ENCODE measurements at places on chromosomes 13 and 19.

DNA sequence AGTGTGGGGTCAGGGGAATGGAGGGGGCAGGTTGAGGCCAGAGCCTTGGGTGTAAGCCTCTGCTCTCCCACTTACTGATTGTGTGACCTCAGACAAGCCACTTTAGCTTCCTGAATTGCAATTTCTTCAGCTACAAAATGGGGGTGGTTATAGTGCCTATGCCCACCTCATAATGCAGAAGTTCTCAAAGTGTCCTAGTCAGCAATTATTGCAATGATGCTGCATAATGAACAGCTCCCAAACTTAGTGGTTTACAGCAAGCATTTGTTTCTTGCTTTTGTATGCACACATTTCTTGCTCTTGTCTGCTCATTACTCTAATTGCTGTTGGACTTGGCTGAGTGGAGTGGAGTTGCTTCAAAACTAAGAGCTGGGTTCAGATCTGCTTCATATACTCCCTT is 36.0 kb downstream of the CYP4F22 start:
- no peak for DNase-seq

DNA sequence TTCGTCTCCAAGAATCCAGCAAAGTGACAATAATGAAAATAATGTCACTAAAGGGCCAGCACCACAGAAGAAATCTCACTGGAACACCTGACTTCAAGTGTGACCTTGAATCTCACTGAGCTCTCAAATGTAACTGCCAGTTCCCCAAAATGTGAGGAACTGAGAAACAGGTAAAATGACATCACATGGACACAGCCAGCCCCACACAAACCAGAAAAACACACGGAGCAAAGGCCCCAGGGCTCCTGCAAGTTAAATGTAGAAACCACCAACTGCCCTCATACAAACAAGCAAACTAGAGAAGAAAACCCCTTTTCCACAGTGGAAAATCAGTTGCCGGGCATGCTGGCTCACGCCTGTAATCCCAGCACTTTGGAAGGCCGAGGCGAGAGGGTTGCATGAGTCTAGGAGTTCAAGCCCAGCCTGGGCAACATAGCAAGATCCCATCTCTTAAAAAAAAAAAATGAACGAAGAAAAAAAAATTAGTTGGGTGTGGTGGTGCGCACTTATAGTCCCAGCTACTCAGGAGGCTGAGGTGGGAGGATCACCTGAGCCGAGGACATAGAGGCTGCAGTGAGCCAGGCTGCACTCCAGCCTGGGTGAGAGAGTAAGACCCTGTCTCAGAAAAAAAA is 8.7 kb upstream of the KANK2 start:
- DNase-seq, result no peak

DNA sequence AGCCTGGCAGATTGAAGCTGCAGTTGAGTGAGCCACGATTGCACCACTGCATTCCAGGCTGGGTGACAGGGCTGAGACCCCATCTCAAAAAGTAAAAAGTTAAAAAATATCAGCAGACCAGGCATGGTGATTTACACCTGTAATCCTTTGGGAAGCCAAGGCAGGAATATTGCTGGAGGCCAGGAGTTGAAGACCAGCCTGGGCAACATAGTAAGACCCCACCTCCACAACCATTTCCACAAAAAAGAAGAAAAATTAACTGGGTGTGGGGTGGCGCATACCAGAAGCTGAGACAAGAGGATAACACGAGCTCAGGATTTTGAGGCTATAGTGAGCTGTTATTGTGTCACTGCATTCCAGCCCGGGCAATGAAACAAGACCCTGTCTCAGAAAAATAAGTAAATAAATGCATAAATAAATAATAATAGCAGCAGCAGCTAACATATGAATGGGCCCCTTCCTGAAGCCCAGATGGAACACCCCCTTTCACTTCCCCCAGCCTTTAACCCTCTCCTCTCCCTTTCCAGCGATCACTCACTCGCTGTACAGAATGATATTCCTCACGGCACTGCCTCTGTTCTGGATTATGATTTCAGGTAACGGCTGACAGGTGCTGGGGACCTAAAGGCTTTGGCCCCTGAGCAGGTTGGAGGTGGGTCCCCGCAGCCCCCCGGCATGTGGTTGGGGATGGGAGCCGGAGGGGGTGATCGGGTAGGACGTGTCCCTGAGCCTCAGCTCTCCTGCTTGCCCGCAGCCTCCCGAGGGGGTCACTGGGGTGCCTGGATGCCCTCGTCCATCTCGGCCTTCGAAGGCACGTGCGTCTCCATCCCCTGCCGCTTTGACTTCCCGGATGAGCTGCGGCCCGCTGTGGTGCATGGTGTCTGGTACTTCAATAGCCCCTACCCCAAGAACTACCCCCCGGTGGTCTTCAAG is 3.2 kb downstream of the MAG start:
- no peak for DNase-seq

- peak; percentile 94 for DNase-seq
Observed at GRCh38 chr19:21505459-21506451, at the start of gene ZNF429. TSS of gene ZNF429 (plus strand) at chr19:21505602. CDS start at chr19:21505772, 170 bp downstream.

DNA sequence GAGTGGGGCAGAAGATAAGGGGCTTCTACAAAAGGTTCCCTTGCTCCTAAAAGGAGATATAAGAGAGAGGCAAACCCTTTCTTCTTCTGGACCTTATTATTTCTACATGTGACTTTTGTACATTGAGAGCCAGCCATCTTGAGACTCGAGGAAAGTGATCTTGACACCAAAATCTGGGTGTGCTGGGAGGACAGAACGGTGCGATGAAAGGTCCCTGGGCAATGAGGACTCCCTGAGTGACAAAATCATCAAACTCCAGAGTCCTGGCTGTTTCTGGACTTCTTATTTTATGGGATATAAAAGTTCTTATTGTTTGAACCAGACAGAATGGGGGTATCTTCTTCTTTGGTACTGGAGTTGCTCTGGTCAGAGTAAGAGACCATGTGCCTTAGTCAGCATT is 411.0 kb downstream of the ZNF536 start:
- DNase-seq, result no peak

GRCh38 chr13:50589651-50590054 is 253.8 kb downstream of the DLEU7 start:
- peak; percentile 11 for DNase-seq

DNA sequence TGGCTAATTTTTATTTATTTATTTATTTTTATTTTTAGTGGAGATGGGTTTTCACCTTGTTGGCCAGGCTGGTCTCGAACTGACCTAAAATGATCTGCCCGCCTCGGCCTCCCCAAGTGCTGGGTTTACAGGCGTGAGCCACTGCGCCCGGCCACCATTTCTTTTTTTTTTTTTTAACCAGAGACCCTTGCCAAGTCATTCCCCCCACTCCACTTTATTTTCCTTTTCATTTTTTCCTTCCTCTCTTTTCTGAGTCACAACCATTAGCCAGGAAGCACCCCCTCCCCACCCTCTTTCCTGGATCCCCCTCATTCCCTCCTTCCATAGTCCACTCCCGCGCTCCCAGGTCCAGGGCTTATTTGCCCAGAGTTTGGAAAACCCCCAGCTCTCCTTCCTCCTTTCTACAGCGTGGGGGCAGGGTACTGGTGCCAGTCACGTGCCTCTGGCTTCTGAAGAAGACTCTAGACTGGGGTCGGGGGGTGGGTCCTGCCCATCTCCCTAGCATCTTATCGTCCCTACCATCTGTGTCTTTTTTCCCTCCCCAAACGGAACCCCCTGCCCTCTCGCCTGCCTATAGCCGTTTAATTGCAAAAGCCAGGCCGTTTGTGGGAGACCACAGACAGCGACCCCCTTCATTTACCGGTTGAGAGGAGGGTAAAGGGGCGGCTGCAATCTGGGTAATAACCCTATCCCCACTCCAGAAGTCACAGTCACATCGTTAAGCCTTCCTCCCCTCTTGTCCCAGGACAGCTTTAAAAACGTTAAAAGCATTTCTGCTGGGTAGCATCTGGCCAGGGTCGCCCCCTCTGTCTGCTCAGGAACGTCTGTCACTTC is 1.1 kb upstream of the CALR start:
- peak; percentile 88 for DNase-seq

GRCh38 chr13:70253411-70253810 is 145.2 kb upstream of the KLHL1 start:
- no peak for DNase-seq

DNA sequence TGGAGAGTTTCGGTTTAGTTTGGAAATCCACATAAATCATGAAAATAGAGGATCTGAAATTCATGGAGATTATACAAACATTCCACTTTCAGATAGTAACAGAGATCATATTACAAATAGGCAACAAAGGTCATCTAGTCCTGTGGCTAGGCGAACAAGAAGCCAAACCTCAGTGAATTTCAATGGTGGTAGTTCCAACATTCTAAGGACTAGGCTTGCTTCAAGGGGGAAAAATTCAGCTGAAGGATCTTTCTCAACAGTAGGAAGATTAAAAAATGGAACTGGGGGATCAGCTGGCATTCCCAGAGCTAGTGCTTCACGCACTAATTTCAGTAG is 47.0 kb downstream of the FOXO1 start:
- DNase-seq, result no peak

DNA sequence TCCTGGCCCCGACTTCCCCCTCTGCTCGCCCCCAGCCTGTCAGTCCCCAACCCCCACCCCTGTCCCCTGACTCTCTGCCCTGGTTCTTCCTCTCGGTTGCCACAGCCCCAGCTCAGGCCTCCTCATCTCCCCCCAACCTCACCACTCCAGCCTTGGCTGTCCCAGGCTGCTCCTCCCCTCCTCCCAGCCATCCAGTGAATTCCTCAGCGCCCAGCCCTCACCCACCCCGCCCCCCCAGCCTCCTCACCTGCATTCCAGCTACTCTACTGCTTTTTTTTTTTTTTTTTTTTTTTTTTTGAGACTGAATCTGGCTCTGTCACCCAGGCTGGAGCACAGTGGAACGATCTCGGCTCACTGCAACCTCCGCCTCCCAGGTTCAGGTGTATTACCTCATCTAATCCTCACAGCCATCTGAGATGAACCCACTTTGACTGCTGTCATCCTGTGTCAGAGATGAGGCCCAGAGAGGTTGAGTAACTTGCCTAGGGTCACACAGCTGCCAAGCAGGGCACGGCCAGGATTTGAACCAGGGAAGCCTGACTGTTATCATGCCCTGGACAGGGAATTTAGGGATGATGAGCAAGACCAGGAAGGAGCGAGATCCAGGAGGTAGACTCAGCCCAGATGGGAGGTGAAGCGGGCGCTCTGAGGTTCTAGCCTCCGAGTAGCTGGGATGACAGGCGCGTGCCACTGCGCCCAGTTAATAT is 2.6 kb downstream of the SULT2B1 start:
- no peak for DNase-seq

GRCh38 chr13:90824032-90824431 is 523.5 kb upstream of the MIR17HG start:
- DNase-seq, result no peak

DNA sequence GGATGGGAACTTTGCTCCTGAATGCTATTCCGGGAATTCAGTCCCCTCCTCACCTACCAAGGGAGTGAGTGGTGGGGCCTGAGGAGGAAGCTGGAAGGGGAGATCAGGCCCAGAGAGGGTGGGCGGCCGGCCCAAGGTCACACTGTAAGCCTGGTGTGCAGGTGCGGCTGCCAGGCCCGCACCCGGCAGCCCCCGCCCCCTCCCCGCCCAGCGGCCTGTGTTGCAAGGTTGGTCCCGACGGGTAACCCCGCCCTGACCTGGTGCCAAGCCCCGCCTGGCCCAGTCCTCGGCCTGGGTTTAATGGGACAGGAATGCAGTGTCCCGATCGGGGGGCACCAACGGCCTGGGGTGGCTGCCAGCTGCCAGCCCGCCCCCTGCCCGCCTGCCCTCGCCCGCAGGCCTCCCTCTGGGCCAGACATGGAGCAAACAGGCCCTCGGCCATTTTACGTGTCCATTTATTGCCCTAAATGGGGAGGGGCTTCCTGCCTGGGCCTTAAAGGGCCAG is 5.5 kb downstream of the ZBTB7A start:
- no peak for DNase-seq

DNA sequence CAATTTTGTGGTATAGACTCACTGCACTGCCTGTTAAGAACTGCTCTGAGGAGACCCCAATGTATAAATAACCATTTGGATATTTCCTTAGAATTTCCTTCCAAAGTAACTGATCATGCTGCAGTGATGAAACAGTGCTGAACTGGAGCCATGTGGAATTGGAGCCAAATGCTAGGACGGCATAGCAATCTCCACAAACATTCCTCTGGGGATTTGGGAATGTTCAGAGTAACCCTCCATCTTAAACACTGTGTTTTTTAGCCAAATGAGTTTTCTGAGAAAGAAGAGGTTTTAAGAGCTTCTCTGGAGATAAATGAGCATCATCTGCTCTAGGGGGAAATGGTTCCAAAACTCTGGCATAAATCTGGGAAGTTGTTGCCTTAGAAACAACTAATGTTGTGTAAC is 98.2 kb downstream of the OLFM4 start:
- no peak for DNase-seq
